ENCODE measurements at places on chromosomes 5 and 9. TPM values are rescaled to one million over a fixed set of nuclear protein-coding genes. Genes with fewer than 3 reads are reported as not detected.

- no peaks in the 10 kb centered on the region for H3K27me3 ChIP-seq
- no peak overlapping the region for H3K27ac ChIP-seq
- H3K4me1 ChIP-seq = peaks cover 32% of the 10 kb centered on the region
- no peak for DNase-seq
Measured at GRCh38 chr9:133880136-133880535, 112.0 kb downstream of the VAV2 start.

- H3K4me1 ChIP-seq = no peaks in the 10 kb centered on the region
- no peak overlapping the region for H3K27ac ChIP-seq
- H3K4me3 ChIP-seq = no peak overlapping the region
- no peak for DNase-seq
Measured at GRCh38 chr9:104950838-104951237, 22.9 kb upstream of the ABCA1 start.

DNA sequence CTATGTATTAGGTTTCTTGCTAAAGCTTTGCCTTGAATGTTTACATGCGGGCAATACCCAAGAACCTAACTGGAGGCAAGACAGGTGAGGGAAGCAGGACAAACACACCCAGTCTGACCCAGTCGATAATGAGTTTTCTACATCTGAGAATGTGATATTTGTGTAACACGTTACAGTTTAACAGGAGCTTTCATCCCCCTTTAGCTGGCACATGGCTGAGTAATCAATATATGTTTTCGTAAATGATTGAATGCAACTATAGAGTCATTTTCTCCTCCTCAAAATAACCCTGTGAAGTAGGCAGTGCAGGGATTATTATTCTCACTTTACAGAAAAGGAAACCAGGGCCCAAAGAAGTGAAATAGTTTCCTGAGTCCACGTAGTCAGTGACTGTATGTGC lies 84.7 kb upstream of the HTR4 start:
- no peak overlapping the region for H3K27ac ChIP-seq
- H3K4me1 ChIP-seq = no peaks in the 10 kb centered on the region
- H3K4me3 ChIP-seq = no peak overlapping the region
- H3K36me3 ChIP-seq = no peaks in the 10 kb centered on the region
- H3K27me3 ChIP-seq = no peaks in the 10 kb centered on the region

- no peaks in the 10 kb centered on the region for H3K4me1 ChIP-seq
- no peak for DNase-seq
- H3K27me3 ChIP-seq = no peaks in the 10 kb centered on the region
Measured at GRCh38 chr9:69658987-69659675, 13.0 kb downstream of the APBA1 start.

- H3K27me3 ChIP-seq = no peaks in the 10 kb centered on the region
- H3K4me3 ChIP-seq = no peak overlapping the region
- no peaks in the 10 kb centered on the region for H3K36me3 ChIP-seq
- no peaks in the 10 kb centered on the region for H3K4me1 ChIP-seq
- no peak for DNase-seq
- no peak overlapping the region for H3K27ac ChIP-seq
Measured at GRCh38 chr5:88298425-88298824, 29.8 kb upstream of the TMEM161B start.

- no peaks in the 10 kb centered on the region for H3K27me3 ChIP-seq
- no peak overlapping the region for H3K27ac ChIP-seq
- no peaks in the 10 kb centered on the region for H3K4me1 ChIP-seq
- H3K36me3 ChIP-seq = peaks cover 3% of the 10 kb centered on the region
Measured at GRCh38 chr5:65161655-65162054, 320.1 kb downstream of the ADAMTS6 start.

Gene PPP3R2
- not detected for total RNA-seq

Gene WWC1
- 6.3 TPM for total RNA-seq

Gene HCN1
- not detected for total RNA-seq

- no peaks in the 10 kb centered on the region for H3K27me3 ChIP-seq
- DNase-seq = peak; percentile 27
- H3K27ac ChIP-seq = no peak overlapping the region
- no peaks in the 10 kb centered on the region for H3K36me3 ChIP-seq
- H3K4me3 ChIP-seq = no peak overlapping the region
- H3K4me1 ChIP-seq = peaks cover 13% of the 10 kb centered on the region
Measured at GRCh38 chr5:119417891-119418605, 34.2 kb upstream of the HSD17B4 start.

All from neural progenitor cell (in vitro differentiated cells).